ENCODE measurements at places on chromosomes 1 and 21.

DNA sequence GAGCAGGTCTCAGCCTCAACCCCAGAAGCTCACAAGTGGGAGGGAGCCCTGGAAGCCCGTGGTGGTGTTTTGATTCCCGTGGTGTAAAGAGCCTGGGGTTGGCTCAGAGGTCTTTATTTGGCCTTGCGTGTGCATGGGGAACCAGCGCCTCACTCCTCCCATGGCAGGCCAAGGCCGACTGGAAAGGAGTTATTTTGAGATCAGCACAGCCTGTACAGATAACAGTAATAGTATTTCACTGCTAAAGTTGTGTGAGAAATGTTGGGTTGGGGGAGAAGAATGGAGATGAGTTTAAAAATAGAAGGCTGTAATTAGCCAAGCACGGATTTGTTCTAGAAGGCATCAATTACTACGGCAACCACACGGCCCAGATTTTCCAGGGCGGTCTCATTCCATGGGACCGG lies 186.5 kb downstream of the DYRK1A start:
- DNase-seq = no peak

GRCh38 chr1:180586671-180587155 lies 27.9 kb downstream of the OVAAL start:
- DNase-seq = peak; percentile 85

- DNase-seq = no peak
Measured at GRCh38 chr1:31227891-31228568, 11.7 kb downstream of the NKAIN1 start.

DNA sequence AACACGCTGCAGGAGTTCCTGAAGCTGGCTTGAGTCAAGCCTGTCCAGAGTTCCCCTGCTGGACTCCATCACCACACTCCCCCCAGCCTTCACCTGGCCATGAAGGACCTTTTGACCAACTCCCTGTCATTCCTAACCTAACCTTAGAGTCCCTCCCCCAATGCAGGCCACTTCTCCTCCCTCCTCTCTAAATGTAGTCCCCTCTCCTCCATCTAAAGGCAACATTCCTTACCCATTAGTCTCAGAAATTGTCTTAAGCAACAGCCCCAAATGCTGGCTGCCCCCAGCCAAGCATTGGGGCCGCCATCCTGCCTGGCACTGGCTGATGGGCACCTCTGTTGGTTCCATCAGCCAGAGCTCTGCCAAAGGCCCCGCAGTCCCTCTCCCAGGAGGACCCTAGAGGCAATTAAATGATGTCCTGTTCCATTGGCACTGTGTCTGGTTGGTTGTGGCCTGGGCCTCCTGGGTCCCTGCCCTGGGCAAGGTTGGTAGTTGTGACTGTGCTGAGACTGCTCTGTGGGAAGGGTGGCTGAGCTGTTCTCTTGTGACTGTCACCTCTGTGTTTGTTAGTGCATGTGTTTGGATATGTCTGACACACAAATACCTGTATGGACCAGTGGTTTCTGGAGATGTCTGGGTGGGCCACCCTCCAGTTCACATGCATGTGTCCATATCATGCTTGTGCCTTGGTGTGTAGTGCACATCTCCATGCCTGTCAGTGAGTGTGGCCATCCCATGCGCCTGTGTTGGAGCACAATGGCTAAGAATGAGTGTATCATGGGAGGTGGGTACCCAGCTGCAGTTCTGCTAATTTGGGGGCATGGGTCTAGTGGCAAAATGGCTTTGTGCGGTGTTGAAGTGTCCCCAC lies 1.4 kb downstream of the SH3BGRL3 start:
- DNase-seq = no peak

DNA sequence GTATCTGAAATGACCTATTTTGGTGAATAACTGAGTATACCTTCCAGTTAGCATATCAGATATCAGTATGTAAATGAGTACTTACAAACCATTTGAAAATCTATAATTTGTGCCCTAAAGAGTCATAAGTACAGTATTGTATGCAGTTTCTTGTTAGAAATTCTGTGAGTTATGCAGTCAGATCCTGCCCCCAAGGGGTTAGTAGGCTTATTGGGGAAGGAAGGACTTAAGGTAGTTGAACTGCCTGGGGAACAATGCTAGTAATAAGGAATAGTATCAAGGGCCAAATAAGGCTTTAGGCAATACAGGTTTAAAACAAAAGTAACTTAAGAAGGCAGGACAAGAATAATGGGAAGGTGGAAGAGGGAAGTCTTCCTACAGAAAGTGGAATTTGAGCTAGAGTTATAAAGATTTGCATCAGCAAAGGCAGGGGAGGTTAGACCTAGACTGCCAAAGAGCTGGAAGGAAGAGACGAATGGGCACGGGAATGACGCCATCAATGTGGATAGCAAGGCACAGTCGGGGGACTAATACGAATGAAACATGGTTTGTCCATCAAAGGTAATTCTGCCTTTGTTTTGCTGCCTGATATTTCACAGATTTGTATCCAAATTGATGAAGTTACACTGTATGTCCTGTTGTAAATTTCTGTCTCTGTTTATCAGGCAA lies 182.9 kb upstream of the DPYD start:
- no peak for DNase-seq

GRCh38 chr1:33055210-33056008 lies 18.7 kb upstream of the AK2 start:
- peak; percentile 88 for DNase-seq

- DNase-seq = no peak
Measured at GRCh38 chr21:42242611-42243010, 23.7 kb downstream of the ABCG1 start.

- no peak for DNase-seq
Measured at GRCh38 chr1:14242123-14242522, 356.4 kb upstream of the KAZN start.

DNA sequence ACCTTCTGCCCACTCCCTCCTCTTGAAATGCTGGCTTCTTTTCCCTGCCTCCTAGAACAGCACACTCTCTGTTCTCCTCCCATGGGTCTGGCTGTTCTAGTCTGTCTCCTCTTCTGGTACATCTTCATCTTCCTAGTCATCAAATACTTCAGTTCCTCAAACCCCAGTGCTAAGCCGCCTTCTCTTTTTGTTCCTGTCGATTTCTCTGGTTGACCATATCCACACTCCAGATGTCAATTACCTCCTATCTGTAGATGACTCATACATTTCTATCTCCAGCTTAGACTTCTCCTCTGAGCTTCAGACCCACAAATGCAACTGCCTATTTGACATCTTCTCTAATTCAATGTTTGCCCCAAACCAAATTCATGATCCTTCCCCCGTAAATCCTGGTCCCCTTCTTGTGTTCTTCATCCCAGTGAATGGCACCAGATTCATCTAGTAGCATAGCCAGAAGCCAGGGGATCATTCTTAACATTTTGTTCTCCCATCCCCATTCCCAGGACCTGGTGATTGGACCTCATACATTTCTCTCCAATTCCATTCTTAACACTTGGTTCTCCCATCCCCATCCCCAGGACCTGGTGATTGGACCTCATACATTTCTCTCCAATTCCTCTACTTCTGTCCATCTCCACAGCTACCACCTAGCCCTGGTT lies 35.9 kb downstream of the USP24 start:
- DNase-seq = no peak

DNA sequence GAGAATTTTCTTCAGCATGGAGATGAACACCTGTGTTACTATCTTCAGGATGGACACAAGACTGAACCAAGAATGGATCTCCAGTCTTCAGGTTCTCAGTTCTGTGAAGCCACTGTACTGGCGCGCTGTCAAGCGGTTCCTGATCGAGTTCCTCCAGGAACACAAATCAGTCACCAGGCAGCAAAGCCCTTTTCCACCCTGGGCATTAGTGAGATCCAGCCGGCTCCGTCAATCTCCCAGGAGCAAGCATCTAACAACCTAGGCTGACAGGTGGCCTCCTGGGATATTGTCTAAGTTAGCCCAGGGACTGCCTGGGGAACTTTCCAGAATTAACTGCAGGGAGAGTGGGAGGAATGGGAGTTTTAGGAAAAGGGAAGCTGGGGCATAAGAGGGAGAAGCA lies 9.7 kb upstream of the IGFN1 start:
- DNase-seq = no peak

GRCh38 chr1:241229216-241229615 lies 127.8 kb downstream of the RGS7 start:
- no peak for DNase-seq

GRCh38 chr1:160309185-160309557 lies 24.2 kb upstream of the PEX19 start:
- DNase-seq = no peak

DNA sequence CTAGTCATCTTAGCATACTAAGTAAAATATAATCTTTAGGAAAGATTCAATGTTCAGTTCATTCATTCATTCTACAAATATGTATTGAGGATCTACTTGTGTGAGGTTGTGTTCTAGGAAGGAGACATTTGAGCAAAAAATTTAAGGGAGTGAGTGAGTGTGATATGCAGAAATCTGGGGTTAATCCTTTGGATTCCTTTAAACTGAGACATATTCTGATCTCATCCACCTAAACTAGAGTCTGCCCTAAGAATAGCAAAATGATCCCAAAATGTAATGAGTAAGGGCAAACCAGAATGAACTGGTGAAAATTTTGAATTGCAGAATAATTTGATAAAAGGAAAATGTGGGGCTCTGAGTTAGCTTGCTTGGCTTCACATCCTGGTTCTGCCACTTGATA lies 8.6 kb downstream of the UBE2U start:
- DNase-seq = no peak

- no peak for DNase-seq
Measured at GRCh38 chr1:166808952-166809351, 30.3 kb upstream of the POGK start.

DNA sequence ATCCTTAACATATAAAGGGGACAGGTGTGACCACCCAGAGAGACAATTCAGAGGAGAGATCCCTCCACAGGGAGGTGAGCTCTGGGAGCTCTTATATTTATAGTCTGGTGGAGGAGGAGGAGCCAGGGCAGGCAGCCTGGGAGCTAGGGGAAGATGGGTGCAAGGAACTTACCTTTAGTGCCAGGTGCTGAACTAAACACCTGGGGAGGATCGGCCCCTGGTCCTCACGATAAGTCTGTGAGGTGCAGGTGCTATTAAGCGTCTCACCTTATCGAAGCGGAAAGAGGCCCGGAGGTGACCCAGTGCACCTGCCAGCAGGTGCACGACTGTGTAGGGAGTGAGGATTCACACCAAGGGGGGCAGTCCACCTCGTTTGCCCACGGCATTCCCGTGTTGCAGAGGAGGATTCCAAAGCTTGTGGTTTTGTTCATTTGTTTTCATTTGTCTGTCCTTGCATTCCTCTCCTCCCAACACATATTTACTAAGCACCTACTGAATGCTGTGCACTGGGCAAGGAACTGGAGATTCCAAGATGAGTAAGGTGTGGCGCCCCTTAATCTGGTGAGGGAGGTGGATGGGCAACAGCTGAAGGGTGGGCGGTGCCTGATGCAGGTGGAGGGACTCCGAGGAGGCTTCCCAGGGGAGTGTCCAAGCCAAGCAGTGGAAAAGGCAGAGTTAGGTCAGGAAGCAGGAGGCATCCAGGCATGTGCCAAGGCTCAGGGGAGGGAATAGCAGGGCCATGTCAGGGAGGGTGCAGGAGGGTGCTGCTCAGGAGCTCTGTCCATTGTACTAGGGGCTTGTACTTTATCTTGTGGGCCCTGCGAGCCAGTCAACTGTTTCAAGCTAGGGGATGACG lies 11.5 kb downstream of the ARHGEF10L start:
- no peak for DNase-seq

- no peak for DNase-seq
Measured at GRCh38 chr1:35231287-35231686, 37.2 kb upstream of the ZMYM4 start.

- DNase-seq = no peak
Measured at GRCh38 chr1:68328490-68328889, 96.2 kb upstream of the WLS start.

- DNase-seq = no peak
Measured at GRCh38 chr21:46570631-46571030, 34.3 kb downstream of the S100B start.

- DNase-seq = no peak
Measured at GRCh38 chr1:185695299-185695698, 38.9 kb upstream of the HMCN1 start.

- DNase-seq = no peak
Measured at GRCh38 chr1:115524236-115524635, 117.5 kb upstream of the VANGL1 start.

DNA sequence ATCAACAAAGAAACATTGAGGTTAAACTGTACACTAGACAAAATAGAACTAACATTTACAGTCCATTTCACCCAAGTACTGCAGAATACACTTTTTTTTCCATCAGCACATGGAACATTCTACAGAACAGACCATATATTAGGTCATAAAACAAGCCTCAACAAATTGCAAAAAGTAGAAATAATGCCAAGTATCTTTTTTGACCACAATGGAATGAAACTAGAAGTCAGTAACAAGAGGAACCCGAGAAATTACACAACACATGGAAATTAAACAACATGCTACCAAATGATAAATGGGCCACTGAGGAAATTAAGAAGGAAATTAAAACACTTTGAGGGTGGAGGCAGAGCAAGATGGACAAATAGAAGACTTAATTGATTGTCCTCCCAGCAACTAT lies 8.4 kb upstream of the C1orf185 start:
- DNase-seq = no peak

- no peak for DNase-seq
Measured at GRCh38 chr1:241115784-241116183, 241.2 kb downstream of the RGS7 start.

GRCh38 chr1:223059526-223059925 lies 83.5 kb downstream of the TLR5 start:
- DNase-seq = no peak

DNA sequence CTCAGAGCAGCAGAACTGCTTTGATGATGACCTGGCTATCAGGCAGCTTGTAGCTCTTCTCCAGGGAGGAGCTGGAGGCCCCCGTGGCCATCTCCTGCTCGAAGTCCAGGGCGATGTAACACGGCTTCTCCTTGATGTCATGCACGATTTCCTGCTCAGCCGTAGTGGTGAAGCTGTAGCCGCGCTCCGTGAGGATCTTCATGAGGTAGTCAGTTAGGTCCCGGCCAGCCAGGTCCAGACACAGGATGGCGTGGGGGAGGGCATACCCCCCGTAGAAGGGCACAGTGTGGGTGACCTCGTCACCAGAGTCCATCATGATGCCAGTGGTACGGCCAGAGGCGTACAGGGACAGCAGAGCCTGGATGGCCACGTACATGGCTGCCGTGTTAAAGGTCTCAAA lies 18.3 kb upstream of the TP53BP2 start:
- no peak for DNase-seq

- DNase-seq = no peak
Measured at GRCh38 chr1:168636200-168636599, 59.8 kb downstream of the XCL1 start.

GRCh38 chr1:100502052-100502792 lies 35.7 kb upstream of the GPR88 start:
- no peak for DNase-seq

GRCh38 chr1:157798211-157798610 lies 21.3 kb upstream of the FCRL2 start:
- DNase-seq = no peak

- DNase-seq = no peak
Measured at GRCh38 chr1:178599745-178600144, 86.8 kb downstream of the TEX35 start.
